Fibroblast of skin of scalp (primary cell): ENCODE measurements at places on chromosomes 12 and 14.

GRCh38 chr14:91980157-91980556 lies 32.7 kb upstream of the FBLN5 start:
- peak; percentile 79 for DNase-seq

- peak; percentile 68 for DNase-seq
Measured at GRCh38 chr12:6061660-6062059, 62.8 kb downstream of the VWF start.

- peak; percentile 70 for DNase-seq
Measured at GRCh38 chr12:6635856-6636531, at the start of gene LPAR5. LPAR5 (minus strand) TSS chr12:6635959; CDS start chr12:6621248, 14,711 bp downstream.

- DNase-seq: no peak
Measured at GRCh38 chr14:97250931-97251330, 453.7 kb downstream of the VRK1 start.

DNA sequence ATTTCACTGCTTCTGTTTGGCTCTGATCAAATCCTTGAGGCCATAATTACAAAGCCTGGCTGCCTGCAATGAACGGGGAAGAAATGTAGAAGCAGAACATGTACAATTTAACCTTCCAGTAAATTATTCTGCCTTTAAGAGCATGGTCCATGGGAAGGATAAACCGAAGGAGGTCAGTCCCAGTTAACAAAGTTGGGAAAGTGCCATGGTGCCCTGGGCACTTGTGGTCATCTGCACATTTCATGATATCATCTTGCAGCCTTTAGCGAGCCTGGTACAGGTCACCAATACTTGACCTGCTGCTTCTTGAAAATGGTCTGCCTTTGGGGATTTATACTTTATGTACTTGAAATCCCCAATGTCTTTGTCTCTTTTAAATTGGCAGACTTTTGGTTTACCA lies 175.9 kb upstream of the KITLG start:
- no peak for DNase-seq

- DNase-seq: no peak
Measured at GRCh38 chr12:93964936-93965335, 183.4 kb upstream of the PLXNC1 start.

GRCh38 chr14:71668186-71668912 lies 263.9 kb upstream of the RGS6 start:
- DNase-seq: no peak

- DNase-seq: no peak
Measured at GRCh38 chr14:31261859-31262731, 54.5 kb upstream of the HECTD1 start.

DNA sequence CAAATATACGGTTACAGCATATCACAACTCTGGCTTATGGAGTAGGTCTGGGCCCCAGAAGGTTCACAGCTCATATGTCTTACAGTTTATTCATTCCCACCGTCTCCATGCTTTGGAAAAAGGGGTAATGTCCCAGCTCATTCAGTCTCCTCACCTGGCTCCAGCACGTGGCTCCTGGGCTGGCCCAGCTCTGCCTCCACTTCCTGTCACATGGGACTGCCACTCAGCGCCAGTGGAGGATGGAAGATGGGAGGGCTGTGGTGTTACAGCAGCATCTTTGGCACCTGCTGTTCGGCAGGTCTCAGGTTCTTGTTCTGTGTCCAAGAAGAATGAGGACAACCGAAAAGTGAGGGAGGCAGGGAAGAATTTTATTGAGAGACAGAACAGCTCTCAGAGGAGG lies 216.3 kb upstream of the ATXN7L3B start:
- no peak for DNase-seq

- no peak for DNase-seq
Measured at GRCh38 chr12:49972129-49972528, 618 bp upstream of the AQP6 start.

- no peak for DNase-seq
Measured at GRCh38 chr12:116779597-116779996, 41.5 kb downstream of the RNFT2 start.

- no peak for DNase-seq
Measured at GRCh38 chr14:69773571-69774276, 6.8 kb downstream of the SRSF5 start.

GRCh38 chr14:71629765-71630492 lies 302.3 kb upstream of the RGS6 start:
- peak; percentile 22 for DNase-seq

DNA sequence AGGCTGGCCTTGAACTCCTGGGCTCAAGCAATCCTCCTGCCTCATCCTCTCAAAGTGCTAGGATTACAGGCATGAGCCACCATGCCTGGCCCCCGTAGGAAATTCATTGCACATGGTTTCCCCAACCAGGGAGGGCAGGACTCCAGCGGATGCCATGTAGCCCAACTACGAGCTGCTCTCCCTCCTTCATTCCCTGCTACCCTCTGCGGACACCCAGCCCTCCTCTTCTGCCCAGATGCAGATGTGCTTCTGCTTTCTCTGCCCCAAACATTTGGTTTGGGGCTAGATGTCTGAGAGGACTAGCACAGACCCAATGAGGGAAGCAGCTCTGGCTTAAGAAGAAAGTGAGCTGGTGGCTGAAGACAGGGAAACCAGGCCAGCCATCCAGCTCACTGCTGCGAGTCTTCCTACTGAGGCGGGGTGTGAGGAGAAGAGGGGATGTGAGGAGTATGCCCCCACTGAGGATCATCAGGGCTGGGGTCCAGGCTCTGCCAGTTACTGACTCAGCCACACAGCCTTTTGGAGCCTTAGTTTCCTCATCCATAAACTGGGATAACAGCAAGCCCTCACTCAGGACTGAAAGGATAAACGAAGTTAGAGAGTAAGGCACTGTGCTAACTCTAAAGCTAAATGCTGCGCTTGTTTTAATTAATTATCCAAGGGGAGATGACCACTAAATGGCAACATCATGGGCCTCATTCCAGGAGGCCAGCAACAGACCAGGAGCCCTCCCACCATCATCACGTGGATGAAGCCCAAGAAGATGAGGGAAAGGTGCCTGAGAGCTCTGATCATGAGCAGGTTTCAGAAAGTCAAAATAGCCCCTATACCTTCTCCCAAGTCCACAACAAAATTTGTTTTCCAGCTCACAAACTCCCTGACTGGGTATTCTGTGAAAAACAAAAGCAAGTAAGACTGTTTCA lies 10.9 kb downstream of the CTDSP2 start:
- peak; percentile 27 for DNase-seq

- DNase-seq: no peak
Measured at GRCh38 chr14:54083549-54084239, 127.1 kb upstream of the BMP4 start.

GRCh38 chr12:3200032-3200617 lies 122.9 kb downstream of the TSPAN9 start:
- peak; percentile 26 for DNase-seq

DNA sequence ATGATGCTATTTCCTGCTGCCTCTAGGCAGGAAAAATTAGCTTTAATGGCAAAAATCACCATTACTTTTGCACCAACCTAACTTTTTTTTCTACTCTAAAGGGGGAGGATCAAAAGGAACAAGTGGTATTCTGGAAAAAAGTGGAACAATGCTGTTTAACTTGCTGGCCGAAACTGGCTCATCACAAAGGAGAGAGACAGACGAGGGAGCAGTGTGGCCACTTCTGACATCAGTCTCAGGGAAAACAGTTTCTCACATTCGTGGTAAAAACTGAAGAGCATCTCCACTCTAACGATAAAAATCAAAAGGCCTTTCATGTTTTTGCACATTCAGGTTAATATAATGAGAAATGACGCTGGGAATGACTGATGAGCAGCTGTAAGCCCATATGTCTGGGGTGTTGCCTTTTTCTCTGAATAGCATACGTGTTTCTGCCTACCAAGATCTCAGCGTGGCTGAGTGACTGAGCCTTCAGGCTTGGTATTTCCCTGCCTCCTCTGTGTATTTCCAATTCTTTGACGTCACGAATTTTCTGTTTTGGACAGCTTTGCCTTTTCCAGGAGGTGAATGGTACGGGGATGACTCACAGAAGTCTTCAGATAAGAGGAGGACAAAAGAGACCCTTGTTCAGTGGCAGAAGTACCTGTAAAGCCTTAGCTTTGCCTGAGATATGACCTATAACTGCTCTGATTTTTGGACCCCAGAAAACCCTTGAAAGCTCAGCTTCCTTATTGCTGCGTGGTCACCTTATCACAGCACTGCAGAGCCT lies 358.8 kb downstream of the GLT1D1 start:
- peak; percentile 39 for DNase-seq

GRCh38 chr14:101977311-101978071 lies 13.1 kb downstream of the DYNC1H1 start:
- no peak for DNase-seq

DNA sequence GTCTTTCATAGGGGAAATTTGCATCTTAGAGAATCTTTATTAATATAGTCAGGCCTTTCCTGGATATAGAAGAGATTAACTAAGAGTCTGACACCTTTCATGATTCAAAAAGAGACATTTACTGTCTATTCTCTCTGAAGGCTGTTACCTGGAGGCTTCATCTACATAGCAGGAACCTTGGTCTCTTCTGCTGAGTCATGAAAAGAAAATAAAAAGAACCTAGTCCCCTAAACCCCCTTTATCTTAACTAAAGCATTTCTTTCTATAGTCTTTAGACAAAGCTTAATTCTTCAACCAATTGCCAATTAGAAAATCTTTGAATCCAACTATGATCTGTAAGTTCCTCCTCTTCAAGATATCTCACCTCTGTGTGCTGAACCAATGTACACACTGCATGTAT lies 33.1 kb downstream of the RPS29 start:
- DNase-seq: no peak

DNA sequence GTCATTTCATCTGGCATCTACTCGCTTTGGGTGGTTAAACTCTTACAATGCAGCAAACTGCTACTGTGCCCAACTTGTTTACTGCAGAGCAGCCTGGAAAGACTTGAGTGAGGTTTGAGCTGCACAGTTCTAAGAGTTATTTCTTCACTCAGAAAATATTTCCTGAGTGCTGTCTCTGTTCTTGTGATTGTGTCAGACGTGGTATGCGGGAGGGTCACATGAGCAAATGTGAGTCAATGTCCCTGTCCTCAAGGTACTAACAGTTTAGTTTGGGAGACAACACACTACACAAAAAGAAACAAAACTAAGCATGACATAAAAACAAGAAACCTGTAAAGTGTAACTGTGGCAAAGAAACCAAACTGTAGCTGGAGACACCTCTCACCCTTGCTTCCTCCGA lies 32.4 kb downstream of the FLVCR2 start:
- DNase-seq: no peak

- peak; percentile 24 for DNase-seq
Measured at GRCh38 chr12:88393017-88393767, 187.1 kb downstream of the KITLG start.

GRCh38 chr12:32264961-32265360 lies 134.4 kb upstream of the FGD4 start:
- DNase-seq: no peak

DNA sequence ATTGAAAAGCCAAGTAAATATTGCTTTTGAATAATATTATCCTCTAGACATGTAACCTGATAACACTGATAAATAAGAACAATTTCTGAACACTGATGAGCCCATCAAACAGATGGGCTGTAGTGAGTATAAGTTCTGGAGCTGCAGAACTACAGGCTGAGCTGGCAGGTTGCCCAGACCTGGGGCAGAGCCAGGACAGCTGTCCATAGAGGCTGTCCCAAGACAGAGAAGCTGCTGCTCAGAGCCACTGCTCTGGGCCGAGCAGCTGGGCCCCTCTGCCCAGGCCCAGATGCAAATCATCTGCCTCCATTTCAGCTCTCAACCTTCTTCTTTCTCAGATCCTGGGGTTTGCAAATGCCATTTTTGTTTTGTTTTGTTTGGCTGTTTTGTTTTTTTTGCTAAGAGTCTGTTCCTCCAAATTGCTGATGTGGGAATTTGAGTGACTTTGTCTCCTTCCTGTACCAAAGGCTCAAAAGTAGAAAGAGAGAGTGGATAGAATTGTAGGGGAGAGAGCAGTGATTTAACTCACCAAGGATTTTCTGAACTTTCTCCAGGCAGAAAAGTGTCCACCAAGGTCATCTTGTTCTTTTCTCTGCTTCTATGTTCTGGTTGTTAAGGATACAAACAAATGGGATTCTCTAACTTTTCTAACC lies 4.0 kb upstream of the TESPA1 start:
- peak; percentile 12 for DNase-seq

DNA sequence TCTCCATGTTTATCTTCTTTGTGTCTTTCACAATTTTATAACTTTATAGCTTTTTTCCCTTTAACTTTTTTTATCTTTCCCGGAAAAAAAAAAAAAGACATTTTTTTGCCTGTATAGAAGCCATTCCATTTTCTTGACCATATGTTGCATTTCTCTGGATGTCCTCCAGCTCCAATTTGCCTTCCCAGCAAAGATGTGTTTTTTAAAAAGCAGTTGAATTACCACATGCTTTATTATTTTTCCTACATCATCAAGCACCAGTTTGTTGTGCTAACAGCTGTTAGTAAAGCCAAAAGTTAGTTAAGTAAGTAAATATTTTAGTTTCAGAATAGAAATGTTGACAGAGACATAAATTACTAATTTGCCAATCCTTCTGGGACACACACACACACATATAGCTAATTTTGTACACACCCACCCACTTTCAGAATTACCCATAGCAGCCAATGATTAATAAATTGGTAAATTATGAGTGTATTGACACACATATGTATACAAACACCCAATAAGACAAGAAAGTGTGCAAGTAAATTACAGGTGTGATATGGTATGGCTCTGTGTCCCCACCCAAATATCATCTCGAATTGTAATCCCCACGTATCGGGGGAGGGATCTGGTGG lies 118.3 kb downstream of the SLC38A6 start:
- DNase-seq: peak; percentile 72

DNA sequence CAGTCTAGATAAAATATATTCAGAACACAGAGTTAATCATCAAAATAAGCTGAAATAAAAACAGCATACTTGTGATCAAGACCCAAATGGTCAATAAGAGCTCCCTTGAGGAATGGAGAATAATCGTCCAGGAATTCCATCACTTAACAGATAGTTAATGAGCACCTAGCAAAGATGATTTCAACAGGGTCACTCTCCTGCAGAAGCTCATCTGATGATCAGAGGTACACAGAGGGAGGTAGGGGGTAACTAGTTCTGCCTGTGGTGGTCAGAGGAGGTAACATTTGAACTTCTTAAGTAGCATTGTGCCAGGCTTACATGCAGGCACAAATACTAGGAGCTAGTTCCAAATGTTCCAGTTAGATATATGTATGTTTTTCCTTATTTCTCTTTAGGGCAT lies 9.5 kb downstream of the MED13L start:
- no peak for DNase-seq

GRCh38 chr14:73295198-73295796 lies 58.0 kb downstream of the PAPLN start:
- peak; percentile 42 for DNase-seq

GRCh38 chr12:14066021-14066420 lies 84.6 kb upstream of the GRIN2B start:
- DNase-seq: no peak

DNA sequence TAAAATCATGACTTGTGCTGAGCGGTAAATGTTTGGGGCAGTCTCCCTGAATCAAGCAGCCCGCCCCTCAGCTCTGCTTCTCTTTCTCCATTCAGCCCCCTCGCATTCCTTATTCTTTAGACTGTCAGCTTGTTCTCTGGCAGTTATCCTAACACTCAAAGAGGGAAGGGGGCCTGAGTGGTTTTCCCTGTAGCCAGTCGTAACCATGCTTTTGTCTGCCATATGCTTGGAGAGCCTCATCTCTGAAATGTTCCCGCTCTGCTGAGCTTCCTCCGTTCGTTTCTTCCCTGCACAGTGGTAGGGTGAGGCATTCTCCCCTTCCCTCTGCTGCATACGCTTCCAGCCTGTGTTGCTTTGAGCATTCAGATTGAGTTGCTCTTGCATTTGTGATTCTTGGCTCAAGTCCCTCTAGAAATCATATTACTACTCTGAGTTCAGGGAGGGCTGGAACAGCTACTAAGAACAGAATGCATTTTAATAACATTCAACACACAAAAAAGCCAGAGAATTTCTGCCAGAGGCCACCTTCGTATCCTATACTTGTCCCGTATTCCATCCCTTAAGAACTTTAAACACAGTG lies 119.7 kb downstream of the FBXL14 start:
- DNase-seq: peak; percentile 97
